Stimulated activated CD8-positive, alpha-beta memory T cell treated with anti-CD3 and anti-CD28 coated beads, Interleukin-15, amount 100 ng/mL, for 24 hours (primary cell): ENCODE measurements at places on chromosomes 11 and 22.

DNA sequence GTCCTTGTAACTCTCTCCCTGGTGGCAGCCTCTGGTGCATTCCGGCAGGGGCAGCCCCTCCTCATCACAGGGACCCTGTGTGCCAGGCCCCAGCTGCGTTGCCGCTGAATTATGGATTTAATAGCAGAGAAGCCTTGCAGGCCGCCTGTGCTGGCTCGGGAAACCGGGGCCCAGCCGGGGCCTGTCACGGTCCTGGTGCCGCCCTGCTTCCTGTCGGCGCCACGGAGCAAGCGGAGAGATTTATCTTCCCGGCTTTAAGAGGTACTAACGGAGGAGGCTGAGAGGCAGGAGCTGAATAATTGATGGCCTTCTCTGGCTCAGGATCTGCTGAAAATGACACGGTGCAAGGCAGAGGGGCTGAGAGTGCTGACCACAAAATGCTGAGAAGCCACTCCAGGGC lies 54.0 kb upstream of the CCDC188 start:
- DNase-seq, result no peak

DNA sequence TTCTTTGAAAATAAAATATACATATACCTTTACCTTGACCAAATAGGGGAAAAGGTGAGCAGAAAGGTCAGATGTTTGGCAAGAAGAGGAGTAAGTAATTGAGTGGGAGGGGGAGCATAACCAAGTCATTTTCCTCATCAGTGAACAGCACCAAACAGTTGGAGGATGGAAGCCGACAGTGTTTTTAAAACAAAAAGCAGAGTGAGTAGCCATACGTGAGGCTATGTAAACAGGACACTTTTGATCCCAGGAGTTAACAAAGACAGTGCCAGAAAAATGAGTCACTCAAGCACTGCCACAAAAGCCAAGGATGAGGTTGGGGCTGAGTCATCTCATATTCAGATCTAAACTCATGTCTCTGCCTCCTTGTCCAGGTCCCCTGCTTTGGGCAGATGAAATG lies 734.7 kb downstream of the KCNA4 start:
- DNase-seq, result no peak

DNA sequence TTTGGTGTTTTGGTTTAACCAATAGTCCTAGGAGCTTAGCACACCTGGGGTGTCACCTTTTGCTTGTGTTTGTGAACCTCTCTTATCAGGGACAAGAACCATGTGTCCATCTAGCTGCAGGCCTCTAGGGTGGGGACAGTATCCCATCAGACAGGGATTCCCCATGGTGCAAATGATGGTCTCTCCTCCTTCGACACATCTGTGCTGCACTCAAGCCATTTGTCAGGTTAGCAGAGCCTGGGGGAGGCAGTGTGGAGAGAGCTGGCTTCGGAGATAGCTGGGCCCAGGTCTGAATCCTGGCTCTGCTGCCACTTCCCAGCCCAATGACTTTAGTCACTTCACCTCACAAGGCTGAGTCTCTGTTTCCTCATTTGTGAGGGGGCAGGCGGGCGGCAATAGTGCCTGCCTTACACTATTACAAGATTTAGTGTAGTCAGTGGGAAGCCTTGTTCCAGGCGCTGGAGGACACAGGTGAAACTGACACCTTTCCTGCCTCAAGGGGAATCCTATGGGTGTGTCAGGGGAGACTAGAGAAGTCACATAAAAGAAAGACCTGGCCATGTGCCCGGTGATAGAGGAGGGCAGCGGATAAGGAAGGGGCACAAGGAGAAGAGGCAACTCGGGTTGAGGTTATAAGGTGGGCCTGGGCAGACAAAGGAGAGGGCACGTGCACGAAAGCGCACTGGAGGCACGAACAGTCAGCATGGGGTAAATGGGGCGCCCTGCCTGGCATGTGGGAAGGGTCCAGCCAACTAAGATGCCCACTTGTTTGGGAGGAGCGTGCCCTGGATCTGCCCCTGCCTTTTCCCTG lies 12.6 kb downstream of the KLHL35 start:
- DNase-seq, result no peak

GRCh38 chr11:127137771-127138280 lies 137.3 kb upstream of the KIRREL3 start:
- no peak for DNase-seq

GRCh38 chr11:61332281-61332796 lies 566 bp downstream of the DDB1 start:
- no peak for DNase-seq

DNA sequence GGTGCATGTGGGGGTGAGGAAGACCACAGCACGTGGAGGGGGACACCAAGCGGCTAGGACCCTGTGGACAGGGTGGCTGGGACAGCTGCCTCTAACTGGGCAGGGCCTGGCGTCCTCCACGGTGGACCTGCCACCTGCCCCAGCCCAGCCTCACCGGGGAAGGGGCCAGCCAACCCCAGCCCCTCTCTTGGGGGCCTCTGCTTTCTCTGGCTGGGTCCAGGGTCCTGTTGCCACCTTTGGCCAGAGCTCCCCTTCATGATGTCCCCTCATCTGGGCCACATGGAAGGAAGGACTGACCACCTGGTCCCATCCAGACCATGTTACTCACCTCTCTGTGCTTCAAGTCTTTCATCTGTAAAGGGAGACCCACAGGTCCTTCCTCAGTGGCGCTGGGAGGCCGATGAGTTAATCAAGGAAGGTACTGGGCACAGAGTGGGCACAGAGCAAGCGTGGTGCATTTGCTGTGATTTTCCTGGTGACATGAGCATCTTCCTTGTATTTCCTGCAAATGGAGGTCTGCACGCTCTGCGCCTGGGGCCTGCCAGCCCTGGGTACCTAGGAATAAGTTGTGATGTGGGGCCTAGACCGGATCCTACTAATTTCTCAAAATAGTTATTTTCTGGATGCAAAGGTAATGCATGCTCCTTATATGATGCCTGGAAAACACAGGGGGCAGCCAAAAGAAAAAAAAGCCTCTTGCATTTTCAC lies 538.4 kb downstream of the TBC1D22A start:
- no peak for DNase-seq

GRCh38 chr11:87281496-87281895 lies 243.8 kb downstream of the TMEM135 start:
- no peak for DNase-seq

DNA sequence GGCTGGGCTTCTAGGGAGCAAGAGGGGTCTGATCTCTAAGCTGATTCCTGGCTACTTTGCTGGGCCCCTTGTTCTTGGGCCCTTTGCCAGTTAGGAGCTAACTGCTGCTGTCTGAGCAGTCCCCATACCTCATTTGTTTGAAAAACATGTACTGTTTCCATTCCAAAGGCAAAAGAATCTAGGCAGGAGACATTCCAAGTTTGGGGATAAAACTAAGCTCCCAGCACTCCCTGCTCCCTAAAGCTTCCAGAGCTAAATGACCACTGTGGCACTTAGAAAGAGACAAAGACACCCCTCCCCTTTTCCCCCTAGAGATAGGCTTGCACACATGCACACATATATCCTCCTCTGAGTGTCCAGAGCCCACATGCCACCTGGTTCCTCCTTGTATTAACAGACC lies 22.7 kb upstream of the RRM1 start:
- DNase-seq, result no peak

DNA sequence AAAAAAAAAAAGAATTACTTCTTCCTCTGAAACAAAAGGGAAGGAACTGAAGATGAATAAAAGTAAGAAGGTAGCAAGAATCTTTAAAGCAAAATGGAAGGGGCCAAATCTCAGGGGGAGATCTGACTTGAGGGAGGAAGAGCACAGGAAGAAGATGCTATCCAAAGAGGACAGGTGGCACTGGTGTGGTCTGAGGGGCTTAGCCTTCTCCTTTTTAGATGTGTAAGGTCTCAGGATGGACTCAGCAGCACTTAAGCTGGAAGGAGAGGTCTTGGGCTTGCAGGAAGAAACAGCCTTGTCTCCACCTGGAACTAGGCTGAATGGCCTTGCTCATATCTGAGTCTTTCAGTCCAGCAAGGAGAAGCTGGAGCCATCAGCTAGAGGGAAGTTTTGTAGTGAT lies 5.0 kb upstream of the RNF169 start:
- no peak for DNase-seq

DNA sequence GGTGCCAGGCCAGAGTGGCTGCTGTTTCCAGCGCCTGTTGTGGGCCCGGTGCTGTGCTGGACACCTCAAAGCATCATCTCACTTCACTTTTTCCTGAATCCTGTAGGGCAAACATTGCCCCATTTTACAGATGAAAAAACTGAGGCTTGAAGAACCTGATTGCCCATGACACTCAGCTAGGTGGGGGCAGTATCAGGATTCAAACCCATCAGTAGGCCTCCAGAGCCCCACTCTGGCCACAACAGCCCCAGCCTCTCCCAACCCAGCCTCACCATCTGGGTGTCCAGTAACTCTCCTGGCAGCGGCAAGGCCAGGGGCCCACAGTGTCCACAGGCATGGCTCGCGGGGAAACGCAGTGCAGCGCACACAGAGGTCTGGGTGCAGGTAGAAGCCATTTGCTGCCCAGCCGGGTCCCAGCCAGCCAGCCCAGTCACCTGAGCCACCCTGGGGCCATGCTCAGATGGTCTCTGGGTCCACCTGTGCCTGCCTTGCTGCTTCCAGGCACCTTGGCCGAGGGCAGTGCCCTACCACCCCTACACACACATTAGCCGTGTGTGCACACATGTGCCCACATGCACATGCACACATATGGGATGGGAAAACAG lies 11.5 kb downstream of the SLC22A12 start:
- DNase-seq, result no peak

- peak; percentile 89 for DNase-seq
Observed at GRCh38 chr22:45268958-45269844, 15.5 kb upstream of the UPK3A start.

DNA sequence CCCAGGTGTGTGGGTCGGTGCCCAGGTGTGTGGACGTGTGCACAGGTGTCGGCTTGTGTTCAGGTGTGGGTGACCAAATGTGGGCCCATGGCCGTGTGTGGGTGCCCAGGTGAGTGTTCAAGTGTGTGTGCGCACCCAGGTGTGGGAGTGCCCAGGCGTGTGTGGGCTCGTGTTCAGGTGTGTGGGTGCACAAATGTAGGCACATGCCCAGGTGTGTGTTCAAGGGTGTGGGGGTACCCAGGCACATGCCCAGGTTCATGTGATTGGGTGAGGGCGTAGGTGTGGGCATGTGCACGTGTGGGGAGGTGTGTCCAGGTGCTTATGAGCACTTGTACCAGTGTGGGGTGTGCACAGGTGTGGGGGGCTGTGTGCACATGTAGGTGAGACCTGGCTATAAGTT lies 42.8 kb downstream of the MOB2 start:
- DNase-seq, result no peak

DNA sequence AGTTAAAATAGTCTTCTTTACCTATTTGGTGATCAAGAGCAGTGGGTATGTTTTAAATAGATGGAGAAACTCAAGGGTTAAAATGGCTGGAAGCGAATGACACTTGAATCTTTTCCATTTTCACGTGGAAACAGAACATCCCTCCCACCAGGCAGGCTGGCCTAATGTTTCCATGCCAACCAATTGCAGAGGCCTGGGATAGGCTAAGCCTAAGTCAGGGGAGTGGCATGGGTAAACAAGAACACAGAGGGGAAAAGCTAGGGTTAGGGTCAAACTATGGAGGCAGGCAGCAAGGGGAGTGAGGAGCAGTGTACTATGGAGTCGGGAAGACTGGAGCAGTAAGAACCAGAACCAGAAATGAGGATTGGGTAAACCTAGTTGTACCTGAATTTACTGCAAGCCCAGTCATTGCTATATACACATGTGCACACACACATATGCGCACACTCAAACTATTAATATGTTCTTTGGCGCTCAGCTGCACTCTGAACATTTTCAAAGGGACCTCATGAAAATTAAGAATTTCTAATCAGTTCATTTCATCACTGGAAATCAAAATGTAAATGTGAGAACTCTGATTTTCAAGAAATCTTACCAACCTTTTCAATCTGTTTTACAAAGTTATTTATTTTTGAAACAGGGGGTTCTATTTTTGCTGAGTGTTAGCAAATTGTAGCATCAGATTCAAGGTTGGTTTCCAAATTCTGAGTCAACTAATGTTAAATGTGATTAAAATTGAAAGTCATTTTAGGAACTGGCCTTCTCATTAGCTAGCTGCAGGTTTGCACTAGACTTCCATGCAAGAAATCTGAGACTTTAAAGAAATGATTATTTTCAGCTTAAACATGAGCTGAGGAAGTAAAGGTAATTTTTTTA lies 327.0 kb upstream of the CCDC90B start:
- DNase-seq, result no peak

DNA sequence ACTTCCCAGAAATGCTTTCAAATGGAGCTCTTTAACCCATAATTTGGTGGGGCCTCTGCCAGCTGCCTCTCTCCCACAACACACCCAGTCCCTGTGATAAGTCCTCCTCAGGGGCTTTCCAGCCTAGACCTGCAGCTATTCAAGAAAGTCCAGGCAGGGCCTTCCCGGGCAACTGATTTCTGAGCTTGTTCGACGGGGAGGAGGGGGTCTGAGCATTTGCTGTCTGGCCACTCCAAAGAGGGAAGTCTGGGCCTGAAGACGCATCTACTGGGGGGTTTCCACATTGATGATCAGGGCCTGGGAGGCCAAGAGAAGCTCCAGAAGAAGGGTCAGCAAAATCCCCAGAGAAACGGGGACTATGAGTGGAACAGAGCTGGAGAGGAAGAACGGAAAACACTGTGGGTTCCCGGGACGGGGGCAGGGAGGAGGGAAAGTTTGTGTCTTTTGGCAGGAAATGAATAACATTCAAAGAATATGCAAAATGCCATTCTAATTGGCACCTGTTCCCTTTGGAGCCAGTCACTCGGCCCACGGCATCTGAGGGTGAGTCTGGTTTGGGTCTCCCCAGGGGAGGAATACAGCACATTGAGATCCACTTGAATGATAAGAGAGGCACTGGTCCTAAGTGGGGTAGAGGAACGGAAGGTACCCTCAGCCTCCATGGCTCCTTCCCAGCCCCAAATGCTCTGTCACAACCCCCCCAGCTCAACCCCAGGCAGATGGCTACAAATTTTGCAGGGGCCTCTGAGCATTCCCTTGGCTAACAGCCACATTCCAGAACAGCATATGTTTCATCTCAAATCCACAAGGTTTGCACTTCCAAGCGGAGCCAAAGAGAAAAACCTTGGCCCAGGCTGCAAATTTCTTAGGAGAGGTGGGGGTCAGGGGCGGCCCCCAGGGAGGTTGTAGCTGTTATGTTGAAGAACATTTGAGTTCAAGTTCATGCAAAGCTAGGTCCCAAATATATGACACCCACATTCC lies 72.0 kb downstream of the RPUSD4 start:
- DNase-seq, result no peak

GRCh38 chr11:78347956-78348355 lies 69.7 kb downstream of the GAB2 start:
- no peak for DNase-seq

DNA sequence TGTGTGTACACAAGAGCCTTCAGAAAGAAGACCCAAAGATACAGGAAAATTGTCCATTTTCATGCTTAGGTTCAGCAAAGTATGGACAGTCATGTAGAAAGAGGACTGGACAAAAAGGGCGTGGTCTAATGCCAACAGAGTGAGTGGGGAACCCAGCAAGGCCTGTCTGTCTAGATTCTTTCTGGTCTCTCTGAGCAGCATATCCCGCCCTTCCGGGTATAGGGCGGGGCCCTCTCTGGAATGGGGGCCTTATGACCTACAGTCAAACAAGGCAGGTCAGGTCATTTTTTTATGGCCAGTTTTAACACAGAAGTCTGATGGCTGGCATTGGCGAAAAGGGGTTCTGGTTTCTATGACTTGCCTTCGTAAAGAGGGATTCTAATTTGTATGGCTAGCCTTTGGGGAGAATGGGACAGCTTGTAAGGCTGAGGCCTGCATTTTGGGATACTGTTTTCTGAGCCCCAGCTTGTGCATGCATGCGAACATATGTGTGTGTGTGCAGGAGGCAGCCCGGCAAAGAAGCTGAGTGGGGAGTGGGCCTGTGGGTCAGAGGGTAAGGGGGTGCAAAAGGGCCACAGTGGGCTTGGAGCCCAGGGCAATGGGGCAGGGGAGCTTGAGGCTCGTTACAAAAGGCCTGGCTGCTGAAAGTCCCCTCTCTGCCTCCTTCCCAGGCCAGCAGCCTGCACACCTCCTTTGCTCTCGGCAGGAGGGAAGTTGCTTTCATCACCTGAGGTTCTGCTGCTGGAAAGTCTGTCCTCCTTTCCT lies 130.5 kb upstream of the B3GAT1 start:
- no peak for DNase-seq
